ENCODE measurements at places on chromosomes 7 and 10.
A peak's percentile ranks its signal among the peaks of the same experiment; 100 is the strongest.

DNA sequence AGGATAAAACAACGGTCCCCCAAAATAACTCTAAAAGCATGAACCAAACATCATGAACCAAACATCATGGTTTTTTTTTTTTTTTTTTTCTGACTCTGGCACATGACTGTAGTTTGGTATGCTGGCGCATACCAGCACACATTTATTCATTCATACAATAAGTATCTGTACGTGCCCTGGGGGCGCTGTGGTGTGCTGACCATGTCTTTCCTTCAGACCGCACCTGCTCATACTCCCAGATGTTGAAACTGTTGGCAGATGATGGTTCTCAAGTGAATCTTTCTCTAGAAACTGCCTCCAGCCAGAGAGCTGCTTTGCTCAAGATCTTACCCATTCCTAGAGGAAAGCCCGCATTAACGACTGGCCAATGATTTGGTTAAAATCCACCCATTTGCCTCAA lies 114.7 kb upstream of the ANKRD30A start:
- DNase-seq: no peak

- no peak for DNase-seq
Measured at GRCh38 chr7:126574276-126575250, 678.2 kb downstream of the GRM8 start.

DNA sequence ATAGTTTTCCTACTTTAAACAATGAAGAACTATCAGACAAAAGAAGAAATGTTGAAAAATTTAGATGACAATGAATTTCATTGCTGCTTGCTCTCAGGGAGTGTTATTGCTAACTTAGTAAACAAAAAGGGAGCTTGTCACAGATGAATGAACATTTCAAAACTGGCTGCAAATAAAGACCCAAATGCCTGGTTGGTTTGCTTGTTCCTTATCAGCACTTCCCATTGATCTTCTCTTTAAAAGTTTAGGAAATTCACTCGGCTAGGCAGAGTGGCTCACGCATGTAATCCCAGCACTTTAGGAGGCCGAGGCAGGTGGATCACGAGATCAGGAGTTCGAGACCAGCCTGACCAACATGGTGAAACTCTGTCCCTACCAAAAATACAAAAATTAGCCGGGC lies 167.2 kb downstream of the RAPGEF5 start:
- no peak for DNase-seq

DNA sequence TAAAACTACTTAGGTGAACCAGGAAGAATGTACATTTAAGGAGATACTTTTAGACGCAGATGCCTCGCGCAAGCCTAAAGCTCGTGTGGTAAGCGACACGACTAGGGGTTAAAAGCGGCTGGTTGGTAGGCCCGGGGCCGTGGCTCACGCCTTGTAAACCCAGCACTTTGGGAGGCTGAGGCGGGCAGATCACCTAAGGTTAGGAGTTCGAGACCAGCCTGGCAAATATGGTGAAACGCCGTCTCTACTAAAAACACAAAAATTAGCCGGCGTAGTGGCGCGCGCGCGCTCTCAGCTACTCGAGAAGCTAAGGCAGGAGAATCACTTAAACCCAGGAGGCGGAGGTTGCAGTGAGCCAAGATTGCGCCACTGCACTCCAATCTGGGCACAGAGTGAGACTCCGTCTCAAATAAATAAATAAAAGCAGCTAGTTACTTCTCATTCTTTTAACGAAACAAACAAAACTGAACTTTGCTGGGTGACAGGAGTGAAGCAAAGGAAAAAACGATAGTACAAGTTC lies 879 bp downstream of the NUDT5 start:
- peak; percentile 22 for DNase-seq

GRCh38 chr7:107850216-107850615 lies 40.8 kb upstream of the DLD start:
- DNase-seq: no peak

DNA sequence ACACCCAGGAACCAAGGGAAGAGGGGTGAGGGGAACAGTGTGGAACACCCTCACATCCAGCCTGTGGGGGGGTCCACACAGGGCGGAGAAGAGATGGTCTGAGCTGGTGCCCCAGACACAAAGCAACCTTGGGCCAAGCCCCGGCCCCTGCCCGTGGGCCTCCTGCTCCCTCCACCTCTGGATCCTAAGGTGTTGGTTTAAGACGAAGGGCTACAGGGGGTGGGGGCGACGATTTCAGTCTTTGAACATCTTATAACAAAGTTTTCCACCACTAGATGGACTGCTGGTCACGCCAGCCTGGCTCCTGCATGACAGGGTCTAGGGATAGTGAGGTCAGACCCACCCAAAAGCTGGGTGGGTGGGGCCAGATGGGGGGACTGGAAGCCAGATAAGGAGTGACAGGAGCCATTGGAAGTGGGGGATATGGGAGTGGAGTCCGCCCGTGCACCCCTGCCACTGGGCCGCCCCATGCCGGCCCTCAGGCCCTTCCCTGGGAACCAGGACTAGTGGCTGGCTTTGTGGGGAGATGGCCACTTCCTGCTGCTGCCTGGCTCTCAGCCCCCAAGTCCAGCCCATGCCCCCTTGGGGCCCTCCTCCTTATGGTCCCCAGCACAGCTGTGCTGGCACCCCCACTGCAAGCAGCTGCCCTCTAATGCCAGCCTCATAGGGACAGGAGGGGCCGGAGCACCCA lies 98.4 kb downstream of the RGS10 start:
- no peak for DNase-seq

DNA sequence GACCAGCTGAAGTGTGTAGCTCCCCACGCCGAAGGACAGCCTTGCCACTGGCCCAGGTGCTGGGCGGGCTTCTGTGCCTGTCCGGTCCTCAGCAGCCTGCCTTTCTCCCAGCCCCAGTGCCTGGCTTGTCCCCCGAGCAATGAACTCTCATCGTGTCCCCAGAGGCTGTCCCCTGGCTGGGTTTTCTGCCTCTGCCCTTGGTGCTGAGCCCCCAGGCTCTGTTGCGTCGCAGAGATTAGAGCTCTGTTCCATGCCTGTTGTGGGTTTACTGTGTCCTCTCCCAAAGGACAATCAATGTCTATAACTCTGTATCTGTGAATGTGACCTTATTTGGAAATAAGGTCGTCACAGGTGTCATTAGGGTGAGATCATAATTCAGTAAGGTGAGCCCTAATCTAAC lies 226.1 kb upstream of the SHH start:
- no peak for DNase-seq

GRCh38 chr10:108443636-108444035 lies 1279.1 kb upstream of the SORCS1 start:
- DNase-seq: no peak

DNA sequence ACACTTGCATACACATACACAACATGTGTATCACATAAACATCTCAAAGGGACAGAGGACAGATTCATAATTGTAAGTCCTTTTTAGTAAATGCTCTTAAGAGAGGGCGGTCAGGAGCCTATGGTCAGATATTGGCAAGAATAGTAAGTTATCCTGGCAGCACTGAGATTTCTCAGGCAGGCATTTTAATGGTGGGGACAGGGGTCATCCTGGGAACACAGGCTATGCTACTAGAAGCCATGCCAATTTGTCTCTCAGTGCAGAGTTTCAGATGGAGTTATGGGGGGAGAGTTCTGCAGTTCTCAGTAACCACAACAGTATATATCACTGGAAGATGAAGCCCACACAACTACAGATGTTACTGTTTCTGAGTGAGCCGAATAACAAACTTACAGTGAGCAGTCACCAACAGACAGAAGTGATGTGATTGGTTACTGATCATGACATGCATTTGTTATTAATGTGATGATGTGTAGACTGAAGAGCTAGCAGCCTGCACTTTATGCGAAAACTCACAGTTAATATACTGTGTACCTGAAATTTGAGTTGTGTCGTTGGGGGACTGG lies 16.4 kb downstream of the ZNF487 start:
- no peak for DNase-seq

- no peak for DNase-seq
Measured at GRCh38 chr7:107157091-107157490, 11.7 kb upstream of the HBP1 start.

GRCh38 chr7:110446658-110447057 lies 644.3 kb upstream of the LRRN3 start:
- no peak for DNase-seq

GRCh38 chr10:5524641-5525560 lies at the start of gene CALML3:
CALML3 (plus strand) TSS chr10:5524961; CDS start chr10:5525086, 125 bp downstream.
- no peak for DNase-seq

DNA sequence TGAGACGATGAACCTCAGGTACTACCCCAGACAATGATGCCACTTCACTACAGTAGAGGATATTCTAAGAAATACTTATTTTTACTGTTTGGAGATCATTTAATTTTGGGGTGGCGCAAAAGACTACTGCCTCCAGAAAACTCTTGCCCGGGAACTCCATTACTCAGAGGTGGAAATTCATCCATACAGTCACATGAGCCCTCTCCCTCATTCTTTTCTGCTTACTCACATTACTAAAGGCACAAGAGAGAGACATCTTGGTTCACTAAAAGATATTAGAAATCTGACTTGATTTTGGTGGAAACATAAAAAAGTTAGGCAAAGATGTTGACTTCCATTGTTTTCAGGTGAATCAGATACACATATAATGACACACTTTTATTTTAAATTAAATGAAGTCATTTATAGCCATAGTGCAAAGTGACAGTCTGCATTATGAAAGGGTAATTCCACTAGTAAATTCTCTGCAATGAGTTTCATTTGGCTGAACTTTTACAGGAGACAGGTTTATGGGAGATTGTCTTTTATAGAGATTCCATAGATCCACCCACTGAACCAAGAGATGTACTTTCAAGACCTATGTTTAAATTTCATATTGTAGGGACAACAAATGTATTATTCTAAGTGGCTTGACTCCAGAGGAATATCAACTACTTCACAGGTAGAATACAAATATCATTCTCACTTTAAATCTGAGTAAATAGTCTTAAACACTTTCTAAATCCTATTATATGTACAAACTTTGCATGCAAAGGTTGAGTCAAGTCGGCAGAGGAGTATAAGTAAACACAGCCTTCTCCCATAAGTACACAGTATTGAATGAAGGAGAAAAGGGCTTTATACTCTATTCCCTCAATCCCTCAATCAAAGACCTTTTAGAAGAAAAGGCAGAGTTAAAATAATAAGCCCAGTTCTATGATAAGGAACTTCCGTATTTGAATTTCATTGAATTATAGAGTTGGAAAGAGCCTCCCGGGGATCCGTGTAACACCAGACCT lies 18.8 kb downstream of the NEBL start:
- no peak for DNase-seq

GRCh38 chr7:50502001-50502684 lies 52.0 kb upstream of the FIGNL1 start:
- DNase-seq: no peak

- DNase-seq: no peak
Measured at GRCh38 chr7:12431886-12432556, 28.4 kb upstream of the VWDE start.

- no peak for DNase-seq
Measured at GRCh38 chr7:22025075-22025474, 79.4 kb upstream of the CDCA7L start.

DNA sequence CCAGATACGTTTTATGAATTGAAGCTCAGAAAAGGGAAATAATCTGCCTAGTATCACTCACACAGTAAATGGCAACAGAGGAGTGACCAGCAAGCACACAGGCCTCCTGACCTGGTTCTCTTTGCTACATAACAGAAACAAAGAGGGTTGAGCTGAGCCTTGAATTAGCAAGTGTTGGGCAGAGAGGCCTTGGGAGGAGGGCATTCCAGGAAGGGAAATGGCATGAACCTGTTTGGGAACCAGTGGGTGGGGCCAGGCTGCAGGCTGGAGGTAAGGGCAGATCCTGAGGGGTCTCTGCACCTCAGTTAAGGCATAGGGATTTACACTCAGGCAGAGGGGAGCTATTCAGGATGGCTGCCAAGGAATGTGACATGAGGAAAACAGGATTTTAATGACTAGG lies 24.8 kb upstream of the CYCS start:
- no peak for DNase-seq

DNA sequence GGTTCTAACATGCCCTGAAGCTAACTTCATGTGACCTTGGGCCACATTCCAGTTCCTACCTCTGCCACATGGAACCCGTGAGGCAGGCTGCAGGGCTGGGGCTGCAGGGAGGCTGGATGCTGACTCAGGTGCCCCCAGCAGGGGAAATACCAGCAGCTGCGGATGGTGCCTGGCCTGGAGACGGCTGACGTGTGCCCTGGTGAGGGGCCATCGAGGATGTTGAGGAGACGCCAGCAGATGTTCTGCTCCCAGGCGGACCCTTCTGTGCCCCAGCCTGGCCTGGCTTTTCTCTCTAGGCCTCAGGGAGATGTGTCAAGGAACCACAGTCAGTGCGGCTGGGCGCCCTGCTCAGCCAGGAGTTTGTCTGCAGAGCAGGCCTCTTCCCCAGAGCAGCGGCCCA lies 8.8 kb downstream of the BAG3 start:
- no peak for DNase-seq

- peak; percentile 77 for DNase-seq
Measured at GRCh38 chr10:58399410-58399809, 14.2 kb downstream of the TFAM start.

- DNase-seq: no peak
Measured at GRCh38 chr10:119025336-119025735, 4.2 kb upstream of the NANOS1 start.

GRCh38 chr10:48836605-48837004 lies 103.0 kb downstream of the LRRC18 start:
- DNase-seq: no peak

DNA sequence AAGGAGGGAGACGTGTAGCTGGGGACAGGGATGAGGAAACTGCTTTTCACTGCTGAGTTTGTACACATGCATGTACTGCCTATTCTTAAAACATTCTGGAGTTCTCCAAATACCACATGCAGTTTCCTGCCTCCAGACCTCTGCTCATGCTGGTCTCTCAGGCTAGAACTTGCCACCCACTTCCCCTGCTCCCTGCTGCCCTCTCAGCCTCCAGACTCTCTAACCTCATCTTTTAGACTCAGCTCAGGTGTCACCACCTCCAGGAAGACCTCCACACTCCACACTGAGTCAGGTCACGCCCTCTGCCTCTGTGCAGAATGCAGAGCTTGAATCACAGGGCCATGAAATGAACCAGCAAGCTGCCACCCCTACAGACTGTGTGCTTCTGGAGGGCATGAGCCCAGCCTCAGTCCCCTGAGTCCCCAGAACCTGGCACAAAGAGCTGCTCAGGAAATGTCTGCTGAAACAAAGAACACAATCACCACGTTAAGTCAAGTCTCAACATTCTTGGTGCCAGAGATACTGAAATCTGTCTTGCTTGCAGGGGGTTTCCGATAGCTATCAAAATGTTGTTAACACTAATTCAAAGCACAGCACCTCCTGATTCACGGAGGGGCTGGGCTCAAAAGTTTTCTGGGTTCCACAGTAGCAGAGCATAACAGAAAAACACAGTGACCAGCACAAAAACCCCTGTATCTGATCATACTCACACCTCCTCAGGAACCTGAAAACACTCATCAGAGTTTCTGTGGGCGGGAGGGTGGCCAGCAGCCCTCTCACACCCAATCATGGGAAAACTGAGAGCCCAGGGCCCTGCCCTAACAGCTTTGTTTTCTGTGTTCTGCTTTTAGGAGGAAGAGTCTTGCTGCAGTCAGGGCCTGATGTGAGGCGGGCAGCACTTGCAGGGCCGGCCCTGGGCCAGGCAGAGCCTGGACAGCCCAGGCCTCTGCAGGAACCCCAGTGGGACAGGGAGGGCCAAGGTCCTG lies 21.1 kb downstream of the FAM53B start:
- DNase-seq: peak; percentile 71

All from suppressor macrophage treated with lipopolysaccharide for 4 hours (primary cell).